ENCODE measurements at places on chromosomes 7 and 10.

DNA sequence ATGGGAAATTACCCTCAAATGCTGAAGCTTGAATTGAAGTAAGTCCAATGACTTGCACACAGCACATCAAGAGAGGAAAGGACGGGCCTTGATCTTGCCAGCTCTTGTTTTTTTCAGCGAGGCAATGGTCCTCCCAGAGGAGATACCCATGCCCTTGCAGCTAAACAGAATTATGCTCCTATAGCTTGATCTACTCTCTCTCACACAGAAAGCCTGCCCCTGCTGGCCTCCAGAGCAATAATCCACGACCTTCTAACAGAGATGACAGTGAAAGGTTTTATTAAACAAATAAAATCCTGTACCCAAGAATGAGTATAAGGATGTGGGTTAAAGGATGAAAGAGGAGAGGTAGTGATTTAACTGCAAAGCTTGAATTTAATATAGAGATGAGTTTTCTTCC lies 268.0 kb downstream of the ADRA2A start:
- DNase-seq = no peak

DNA sequence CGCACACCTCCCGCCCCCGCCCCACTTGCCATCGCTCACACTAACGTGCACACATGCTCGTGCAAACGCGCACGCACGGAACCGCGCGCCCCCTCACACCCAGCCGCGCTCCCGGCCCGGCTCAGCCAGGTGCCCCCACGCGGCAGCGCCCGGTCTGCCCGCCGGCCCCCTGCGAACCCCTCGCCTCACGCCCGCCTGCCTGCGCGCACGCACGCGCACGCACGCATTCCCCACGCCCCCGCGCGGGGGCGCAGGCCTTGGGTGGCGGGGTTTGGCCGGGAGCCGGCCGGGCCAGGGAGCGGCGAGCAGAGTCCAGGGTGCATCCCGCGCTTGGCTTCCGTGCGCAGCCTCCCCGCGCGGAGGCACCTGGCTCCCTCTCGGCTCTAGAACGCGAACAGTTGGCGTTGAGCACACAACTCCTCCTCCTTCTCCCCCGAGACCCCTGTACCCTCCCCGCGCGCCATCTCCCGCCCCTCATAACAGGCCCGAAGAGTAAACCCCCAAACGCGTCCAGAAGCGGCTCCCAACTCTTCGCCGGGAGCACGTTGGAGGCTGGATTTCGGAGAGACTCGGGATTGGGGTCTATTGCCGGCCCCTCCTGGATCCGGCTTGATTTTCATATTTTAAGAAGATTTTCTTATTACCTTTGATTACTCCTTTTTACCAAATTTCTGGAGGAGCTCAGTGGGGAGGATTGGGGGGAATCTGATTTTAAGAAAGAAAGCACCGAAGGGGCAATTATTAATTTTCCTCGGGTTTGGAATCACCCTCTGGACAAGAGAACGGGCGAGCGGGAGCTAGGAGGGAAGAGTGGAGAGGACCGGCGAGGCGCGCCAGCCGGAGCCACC lies 527 bp upstream of the SORCS3 start:
- DNase-seq = no peak

DNA sequence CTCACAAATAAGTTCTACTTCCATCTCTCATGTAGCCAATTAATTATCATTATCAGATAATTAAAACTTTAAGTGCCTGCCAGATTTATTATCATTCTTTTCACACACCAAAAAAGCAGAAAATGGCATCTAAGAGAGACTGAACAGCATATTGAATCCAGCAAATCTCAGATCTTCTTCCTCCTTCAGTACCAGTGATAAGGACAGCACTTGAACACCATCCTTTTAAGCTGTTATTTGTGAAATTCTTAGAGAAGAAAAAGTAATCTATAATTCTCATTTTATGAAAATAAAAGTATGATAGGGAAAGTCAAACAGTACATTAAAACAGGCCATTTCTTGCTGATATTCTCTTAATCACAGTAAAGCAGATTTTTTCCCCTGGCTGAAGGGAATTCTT lies 104.5 kb downstream of the ELAPOR2 start:
- DNase-seq = no peak

GRCh38 chr7:20788420-20788990 lies 1.8 kb upstream of the SP8 start:
- DNase-seq = no peak

GRCh38 chr7:11078247-11078834 lies 104.7 kb downstream of the PHF14 start:
- no peak for DNase-seq

DNA sequence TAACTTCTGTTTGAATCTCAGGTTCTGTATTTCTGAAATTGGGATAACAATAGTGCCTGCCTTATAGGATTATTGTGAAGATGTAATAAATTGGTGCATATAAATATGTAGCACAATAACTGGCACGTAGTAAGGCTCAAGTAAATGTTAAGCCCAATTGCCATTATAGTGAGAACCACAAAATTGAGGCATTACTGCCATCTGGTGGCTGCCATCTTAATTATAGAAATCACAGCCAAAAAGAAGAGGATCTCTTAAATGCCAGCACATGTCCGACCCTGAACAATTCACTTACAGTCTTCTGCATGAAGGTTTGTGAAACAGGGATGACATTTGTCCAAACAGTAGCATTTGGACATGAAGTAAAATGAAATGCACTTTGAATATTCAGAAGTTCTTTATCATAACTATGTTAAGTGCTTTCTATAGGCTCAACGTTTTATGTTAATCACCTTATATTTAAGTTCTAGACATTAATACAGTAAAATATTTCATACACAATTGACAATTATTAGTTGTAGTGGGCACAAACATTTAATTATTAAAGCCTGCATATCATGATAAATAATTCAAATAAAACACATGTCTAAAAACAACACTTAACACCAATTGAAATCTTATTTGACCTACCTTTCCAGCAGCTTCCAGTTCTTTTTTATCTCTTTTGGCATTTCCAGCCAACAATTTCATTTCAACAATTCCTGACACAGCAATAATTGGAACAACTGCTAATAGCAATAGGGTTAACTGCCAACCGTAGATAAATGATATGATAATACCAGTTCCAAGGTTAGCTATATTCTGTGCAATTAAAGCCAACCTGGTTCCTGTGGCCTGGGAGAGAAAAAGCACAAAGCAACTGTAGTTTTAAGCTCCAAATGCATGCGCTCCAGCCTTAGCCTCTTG lies 58.5 kb downstream of the ABCB4 start:
- DNase-seq = peak; percentile 73

DNA sequence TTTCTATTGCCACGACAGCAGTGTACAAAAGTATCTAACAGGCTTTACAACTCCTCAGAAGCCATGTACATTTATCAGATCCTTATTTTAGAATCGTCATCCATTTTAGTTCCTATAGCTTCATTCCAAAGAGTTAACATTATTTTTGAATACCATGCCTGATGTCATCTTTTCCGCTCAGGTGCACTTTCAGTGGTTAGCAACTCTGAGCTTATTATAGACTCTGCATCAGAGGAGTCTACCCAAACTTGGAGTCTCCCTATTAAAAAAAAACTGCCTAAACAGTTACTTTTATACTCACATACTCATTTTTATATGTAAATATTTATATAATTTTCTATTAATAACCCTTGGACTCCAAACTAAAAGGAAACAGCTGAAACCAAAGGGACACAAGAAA lies 31.6 kb upstream of the PRSS37 start:
- no peak for DNase-seq

GRCh38 chr10:22911889-22912762 lies 15.7 kb upstream of the ARMC3 start:
- peak; percentile 6 for DNase-seq

GRCh38 chr7:34155220-34155908 lies 250.0 kb downstream of the BMPER start:
- peak; percentile 98 for DNase-seq

DNA sequence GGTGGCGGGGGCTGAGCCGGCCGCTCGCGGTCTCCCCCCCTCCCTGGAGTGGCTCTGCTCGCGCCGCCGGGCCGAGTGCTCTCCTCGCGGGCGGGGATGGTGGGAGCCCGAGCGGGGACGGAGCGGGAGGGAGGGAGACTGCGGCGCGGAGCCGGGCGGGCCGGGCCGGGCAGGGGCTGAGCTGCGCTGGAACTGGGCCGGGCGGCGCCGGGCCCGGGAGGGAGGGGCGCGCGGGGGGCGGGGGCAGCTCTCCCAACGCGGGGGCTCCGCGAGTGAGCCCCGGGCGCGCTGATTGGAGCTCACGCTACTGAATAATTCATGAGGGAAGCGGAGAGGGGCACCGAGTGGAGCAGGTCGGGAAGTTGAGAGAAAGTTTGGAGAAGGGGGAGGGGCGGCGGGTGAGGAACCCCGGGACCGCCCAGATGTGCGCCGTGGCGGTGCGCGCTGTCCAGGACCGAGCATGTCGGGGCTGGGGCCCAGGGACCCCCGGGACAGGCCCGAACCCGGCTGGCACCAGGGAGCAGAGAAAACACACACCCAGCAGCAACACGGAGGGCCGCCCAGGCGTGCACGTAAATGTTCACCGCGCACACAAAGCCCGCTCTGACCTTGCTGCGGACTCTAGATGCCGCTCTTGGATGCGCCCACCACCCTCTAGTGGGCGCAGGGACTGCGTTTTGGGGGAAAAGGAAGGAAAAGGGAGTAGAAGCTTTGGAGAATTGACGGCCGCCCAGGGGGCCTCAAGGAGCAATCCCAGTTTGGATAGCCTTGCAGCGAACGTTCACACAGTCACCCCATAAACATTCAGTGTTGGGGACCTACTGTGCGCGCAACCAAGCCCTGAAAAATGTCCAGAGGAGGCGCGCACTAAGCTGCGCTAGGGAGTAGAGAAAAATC lies at the start of gene EPHB4:
TSS of gene EPHB4 (minus strand) at position 194 of the 897 bp plus-strand sequence. CDS start 493 bp downstream, outside the sequence.
- DNase-seq = peak; percentile 88

Data from EH (cell line).